ENCODE measurements at places on chromosomes 12 and 14. TPM values are rescaled to one million over a fixed set of nuclear protein-coding genes. Genes with fewer than 3 reads are reported as not detected.

GRCh38 chr12:18345021-18345735 lies 83.9 kb downstream of the PIK3C2G start:
- no peak overlapping the region for H3K27ac ChIP-seq
- H3K4me1 ChIP-seq = no peaks in the 10 kb centered on the region

DNA sequence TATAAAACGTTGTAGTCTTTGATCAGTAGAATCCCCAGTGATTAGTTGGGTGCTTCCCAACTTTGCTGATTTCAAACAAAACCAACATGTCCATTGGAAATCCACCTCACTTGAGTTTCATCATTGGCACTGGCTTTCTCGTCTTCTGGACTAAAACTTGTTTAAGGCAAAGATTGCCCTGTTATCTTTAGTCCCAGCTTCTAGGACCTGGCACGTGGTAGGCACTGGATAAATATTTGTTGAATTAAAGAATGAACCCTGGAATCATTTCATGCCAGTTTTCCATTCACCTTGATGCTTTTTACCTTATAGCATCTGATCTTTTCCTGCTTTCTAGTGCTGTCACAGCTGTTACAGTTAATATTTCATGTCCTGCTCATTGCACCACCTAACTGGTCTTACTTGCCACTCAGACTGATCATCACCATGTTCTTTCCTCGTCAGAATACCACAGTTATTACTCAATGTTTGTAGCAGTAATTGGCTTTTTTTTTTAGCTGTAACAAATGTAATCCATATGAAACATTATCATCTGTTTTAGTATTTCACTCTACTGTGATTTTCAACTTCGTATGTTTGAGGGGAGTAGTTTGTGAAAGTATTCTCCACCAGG lies 7.3 kb upstream of the C12orf50 start:
- H3K27ac ChIP-seq = no peak overlapping the region
- peak overlapping the region; percentile 80 for H3K4me3 ChIP-seq
- H3K4me1 ChIP-seq = peaks cover 12% of the 10 kb centered on the region
- H3K36me3 ChIP-seq = peaks cover 11% of the 10 kb centered on the region

GRCh38 chr12:117280019-117280680 lies 81.3 kb downstream of the NOS1 start:
- H3K4me3 ChIP-seq = no peak overlapping the region
- DNase-seq = no peak
- peaks cover 33% of the 10 kb centered on the region for H3K36me3 ChIP-seq
- no peaks in the 10 kb centered on the region for H3K27me3 ChIP-seq
- H3K4me1 ChIP-seq = peaks cover 6% of the 10 kb centered on the region

- DNase-seq = no peak
- H3K27ac ChIP-seq = no peak overlapping the region
- no peaks in the 10 kb centered on the region for H3K4me1 ChIP-seq
- H3K4me3 ChIP-seq = no peak overlapping the region
These were observed 65.7 kb downstream of the PRKCH start for GRCh38 chr14:61387076-61387475.

DNA sequence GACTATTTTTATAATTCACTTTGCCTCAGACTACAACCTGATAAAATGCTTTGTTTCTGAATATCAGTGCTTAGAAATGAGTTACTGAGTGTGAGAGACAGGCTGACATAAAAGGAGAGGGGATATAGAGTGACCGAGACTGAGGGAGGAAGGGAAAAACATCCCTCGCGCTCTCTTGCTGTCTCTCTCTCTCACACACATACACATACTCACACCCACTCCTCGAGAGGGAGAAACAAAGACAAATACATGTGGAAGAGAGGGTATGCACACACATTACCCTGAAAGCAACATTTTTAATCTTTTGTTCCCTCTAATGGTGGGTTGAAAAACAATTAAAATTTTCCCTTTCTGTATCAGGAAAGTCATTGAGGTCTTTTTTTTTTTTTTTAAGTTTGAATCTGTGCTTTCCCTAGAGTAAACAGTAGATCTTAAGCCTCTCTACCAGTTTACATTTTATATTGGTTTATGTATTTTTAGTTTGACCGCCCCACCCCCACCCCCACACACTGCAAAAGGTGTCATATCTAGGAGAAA lies 45.3 kb downstream of the FRS2 start:
- no peaks in the 10 kb centered on the region for H3K36me3 ChIP-seq
- H3K27me3 ChIP-seq = no peaks in the 10 kb centered on the region
- DNase-seq = no peak
- H3K27ac ChIP-seq = no peak overlapping the region

- DNase-seq = peak; percentile 16
- H3K4me1 ChIP-seq = no peaks in the 10 kb centered on the region
- H3K4me3 ChIP-seq = no peak overlapping the region
- no peak overlapping the region for H3K27ac ChIP-seq
- no peaks in the 10 kb centered on the region for H3K27me3 ChIP-seq
- H3K36me3 ChIP-seq = no peaks in the 10 kb centered on the region
These were observed 114.0 kb upstream of the KRAS start for GRCh38 chr12:25364529-25365339.

KRT1 gene
- not detected for total RNA-seq

All from SJCRH30 (cell line).